Choroid plexus epithelial cell (primary cell): ENCODE measurements at places on chromosomes 11 and 22.
A peak's percentile ranks its signal among the peaks of the same experiment; 100 is the strongest.

GRCh38 chr11:101555366-101555765, 28.4 kb downstream of the TRPC6 start:
- peak; percentile 40 for DNase-seq

DNA sequence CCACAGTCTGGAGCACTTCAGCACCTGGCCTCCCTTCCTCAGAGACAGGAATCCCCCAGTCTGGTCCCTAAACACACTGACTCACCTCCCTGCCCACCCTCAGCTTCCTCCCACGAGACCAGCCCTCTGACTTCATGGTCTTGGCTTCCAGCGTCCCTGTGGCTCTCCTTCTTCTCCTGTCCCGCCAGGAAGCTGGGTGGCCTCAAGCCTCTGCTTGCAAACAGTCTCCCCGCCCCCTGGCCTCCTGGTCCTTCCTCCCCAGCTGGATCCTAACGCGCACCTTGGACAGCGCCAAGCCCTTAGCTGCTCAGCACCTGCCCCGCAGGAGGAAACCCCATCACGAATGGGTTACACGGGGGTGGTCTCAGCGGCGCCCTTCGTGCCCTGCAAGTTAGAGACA, 4.5 kb downstream of the NCF4 start:
- no peak for DNase-seq

DNA sequence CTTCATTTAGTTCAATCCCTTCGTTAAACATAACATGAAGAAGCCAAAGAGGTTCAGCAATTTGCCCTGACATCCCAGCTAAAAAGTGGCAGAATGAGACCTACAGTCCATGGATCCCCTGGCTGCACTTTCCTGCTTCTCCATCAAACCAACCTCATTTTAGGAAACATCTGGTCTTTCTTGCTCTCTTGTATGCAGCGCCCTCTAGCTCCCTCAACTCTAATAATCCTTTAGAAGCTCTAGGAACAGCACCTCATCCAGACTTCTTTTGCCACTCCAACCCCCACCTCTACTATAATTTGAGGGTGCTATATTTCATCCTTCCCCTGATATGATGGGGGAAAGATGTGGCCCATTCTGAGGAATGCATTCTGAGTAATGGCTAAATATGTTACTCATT, 7.4 kb downstream of the CNTF start:
- peak; percentile 86 for DNase-seq

- peak; percentile 5 for DNase-seq
Observed at GRCh38 chr11:19060629-19061028, at the start of gene MRGPRX2. MRGPRX2 (minus strand) TSS chr11:19060717; CDS start chr11:19056402, 4,315 bp downstream.

DNA sequence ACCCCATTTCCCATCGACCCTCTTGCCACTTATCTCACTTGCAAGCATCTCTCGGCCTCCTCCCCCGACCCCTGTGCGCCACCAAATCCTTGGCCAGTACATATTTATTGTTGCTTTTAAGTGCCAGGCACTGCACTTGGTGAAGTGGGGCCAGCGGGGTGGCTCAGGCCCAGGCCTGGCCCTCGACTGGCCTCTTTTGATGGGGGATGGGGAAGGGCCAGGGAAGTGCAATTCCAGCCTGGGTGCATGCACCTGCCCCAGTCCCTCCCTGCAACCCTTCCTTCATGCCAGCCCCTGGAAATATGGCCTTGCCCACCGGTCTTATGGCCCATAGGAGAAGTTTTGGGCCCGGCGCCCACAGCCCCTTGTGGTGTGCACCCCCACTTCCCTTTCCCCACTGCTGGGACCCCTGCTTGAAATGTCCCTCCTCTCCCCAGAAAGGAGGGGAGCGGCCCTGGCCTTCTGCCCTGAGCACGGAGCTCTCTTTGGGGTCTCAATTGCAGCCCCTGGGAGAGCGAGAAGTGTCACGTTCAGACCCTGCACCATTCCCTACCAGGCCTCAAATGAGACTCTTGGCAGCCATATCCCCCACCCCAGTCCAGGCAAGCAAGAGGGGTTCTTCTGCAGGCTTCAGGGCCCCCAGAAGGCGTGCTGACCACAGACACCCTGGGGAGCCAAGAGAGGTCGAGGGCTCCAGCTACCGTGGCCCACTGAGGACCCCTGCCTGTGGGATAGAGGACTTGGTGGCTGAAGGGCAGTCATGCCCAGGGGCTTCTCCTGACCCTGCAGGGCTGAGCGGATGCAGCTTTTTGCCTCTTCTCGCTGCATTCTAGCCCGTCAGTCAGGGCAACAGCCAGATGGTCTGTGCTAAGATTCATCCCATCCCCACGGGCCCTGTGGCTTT, 961 bp downstream of the SUSD2 start:
- DNase-seq = no peak

- DNase-seq = no peak
Observed at GRCh38 chr11:34416088-34416487, 22.6 kb upstream of the CAT start.

DNA sequence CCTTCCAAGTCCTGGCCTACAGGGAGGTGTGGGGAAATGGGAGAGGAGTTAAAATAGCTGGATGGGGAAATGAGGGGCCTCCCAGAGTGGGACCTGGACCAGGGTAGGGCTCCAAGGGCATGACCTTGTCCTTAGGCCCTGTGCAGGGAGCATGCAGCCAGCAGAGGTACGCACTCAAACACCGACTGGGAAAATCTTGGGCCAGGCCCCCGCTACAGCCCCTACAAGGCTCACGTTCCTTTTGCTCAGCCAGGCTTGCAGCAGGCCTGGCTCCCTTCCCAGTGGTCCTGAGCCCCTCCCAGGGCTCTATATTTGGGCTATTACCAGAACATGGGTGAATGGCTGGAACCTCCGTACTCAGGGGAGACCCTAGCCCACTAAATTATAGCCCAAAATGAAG, 31.3 kb downstream of the LMO1 start:
- DNase-seq = no peak

DNA sequence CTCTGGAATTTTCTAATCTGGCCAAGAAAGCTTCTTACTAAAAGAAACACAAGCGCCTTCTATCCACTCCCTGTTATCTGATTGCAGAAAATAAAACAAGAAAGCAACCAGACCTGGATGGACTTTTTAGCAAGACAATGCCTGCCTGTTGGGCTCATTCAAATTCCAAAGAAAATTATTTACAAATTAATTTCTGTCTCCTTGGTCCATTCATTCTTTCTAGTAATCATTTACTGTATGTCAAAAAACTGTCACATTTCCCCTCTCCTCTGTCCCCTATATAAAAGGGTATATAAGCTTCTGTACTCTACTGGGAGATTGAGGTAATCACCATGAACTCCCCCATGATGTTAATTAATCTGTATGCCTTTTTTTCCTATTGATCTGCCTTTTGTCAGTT, 279.9 kb downstream of the DLG2 start:
- DNase-seq = no peak

DNA sequence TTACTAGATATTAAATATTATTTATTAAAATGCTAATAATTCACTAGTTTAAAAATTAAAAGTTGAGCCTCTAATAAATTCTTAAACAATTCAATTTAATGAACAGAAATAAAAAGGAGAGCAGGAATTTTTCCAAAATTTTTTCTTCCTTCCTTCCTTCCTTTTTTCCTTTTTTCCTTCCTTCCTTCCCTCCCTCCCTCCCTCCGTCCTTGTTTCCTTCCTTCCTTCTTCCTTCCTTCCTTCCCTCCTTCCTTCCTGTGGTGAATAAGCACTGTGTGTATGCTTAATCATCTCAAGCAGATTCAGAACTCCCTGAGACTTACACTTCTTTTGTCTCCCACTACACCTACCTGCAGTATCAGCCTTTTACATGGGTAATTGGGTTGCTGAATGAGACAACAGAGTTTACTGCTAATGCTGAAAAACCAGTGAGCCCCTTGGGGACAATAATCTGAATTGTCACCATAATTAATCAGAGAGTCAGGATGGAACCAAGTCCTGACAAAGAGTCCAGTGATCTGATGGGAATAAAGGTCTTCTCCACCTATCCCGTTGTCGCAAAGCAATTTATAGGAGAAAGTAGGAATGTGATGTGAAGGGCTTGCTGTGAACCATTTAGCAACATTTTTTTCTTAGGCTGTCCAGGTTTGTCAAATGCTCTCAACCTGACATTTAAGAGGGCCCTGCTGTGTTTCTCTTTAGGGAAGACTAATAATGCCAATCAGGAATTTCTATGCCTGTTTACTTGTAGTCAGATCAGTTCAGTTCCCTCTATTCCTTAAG, 58.1 kb upstream of the CEP295 start:
- DNase-seq = no peak

DNA sequence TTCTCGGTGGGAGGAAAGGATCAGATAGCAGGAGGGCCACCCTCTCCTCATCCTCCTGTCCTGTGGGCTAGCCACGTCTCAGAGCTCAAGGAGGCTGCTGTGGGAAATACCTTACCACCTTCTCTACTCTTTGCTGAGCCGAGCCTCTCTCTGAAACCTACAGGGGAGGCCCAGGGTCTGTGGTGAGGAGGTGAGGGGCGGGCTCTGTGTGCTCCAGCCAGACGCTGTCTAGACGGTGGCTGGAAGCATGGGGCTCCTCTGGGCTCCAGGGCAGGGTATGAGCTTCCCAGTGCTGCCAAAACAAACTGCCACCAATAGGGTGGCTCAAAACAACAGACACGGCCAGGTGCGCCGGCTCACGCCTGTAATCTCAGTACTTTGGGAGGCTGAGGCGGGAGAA, 5.5 kb upstream of the TMPRSS6 start:
- no peak for DNase-seq

DNA sequence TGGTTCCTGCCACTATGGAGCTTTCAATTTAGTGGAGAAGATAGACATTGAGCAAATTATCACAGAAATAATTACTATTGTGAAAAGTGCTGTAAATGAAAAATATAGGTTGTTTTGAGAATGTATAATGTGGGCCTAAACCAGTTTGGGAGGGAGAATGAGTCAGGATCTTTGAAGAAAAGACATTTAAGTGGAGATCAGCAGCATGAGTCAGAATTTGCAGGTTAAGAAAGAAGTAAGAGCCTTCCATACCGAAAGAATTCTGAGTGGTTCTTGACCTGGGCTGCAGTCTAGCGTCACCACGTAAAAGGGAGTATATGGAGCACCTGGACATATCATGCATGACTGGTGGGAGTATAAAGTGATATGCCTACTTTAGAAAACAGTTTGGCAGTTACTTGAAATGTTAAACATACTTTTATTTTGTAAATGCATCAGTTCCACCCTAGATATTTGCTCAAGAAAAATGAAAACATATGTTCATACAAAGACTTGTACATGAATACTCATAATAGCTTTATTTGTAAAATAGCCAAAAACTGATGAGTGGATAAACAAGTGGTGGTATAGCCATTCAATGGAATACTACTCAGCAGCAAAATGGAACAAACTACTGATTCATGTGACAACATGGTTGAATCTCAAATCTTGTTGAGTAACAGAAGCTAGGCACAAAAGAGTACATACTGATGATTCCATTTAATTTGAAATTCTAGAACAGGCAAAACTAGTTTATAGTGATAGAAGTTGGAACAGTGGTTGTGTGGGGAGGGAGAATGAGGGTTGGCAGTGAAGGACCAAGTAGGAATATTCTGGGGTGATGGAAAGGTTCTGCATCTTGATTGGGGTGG, 99.2 kb downstream of the STIM1 start:
- DNase-seq = peak; percentile 51

DNA sequence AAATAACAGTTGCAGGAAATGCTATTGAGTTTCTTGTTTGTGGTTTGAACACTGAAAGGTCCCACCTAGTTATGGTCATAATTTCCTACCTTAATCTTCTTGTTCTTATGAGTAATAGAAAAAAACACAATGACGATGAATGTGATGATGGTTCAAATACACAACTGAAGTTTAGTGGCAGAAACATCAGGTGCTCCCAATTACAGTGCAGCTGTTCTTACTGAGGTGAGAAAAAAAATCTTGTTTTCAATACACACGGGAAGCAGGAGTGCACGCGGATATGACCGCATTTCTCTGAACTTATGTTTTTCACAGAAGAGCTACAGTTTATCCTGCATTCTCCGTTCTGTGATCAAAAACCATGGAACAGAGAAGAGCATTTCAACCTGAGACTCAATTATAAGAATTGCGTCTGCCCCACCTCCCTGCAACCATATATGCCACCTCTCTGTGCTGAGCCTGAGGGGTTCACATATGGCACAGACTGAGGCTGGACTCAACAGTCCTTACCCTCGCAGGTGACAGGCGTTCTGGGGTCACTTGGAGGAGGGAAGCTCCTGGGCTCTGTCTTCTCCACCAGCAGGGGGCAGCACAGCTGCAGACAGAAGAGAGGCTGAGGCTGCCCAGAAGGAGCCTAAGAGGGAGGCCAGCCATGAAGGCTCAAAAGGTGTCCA, 99.7 kb upstream of the IGLL5 start:
- DNase-seq = peak; percentile 72

GRCh38 chr22:35995348-35995747, 33.3 kb downstream of the RBFOX2 start:
- DNase-seq = peak; percentile 47

DNA sequence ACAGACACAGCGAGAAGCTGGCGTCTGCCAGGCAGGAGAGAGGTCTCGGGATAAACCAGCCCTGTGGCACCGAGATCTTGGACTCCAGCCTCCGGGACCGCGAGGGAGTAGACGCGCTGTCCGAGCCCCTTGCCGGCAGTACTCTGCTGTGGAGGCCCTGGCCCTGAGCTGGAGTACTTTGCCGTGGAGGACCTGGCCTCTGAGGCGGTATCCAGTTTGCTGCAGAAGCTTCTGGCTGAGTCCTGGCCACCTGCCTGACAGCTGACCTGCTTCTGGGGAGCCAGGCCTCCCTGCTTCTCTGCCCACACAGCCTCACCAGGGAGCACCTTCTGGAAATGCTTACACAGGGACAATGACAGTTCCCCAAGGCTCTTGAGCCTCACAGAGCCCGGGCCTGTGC, 31.6 kb upstream of the CARS1 start:
- no peak for DNase-seq

- no peak for DNase-seq
Observed at GRCh38 chr22:49019737-49020713, 807.6 kb downstream of the BRD1 start.

- peak; percentile 4 for DNase-seq
Observed at GRCh38 chr22:48827268-48827846, 1000.3 kb downstream of the BRD1 start.

DNA sequence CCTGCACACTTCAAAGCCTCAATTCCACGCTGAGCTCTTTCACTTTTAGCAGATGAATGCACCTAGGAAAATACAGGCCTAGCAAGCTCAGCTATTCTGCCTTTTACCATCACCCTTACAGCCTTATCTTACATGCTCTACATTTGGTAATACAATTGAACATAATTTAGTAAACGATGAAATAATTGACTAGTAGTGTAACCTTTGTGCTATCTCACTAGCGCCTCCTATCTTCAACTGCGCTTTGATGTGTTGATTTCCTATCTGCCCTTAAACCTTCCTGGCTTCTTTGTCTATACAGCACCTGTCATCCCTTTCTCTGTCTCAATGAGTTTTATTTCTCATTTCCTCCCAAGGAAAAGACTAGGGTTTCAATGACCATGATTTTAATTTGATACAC, 149.7 kb downstream of the LRRC4C start:
- no peak for DNase-seq
